Stimulated activated CD8-positive, alpha-beta memory T cell treated with anti-CD3 and anti-CD28 coated beads, Interleukin-4, amount 100 ng/mL, for 1 hour (primary cell): ENCODE measurements at places on chromosomes 2 and 18.

GRCh38 chr2:132751836-132752235 is 81.8 kb upstream of the LYPD1 start:
- no peak for DNase-seq

DNA sequence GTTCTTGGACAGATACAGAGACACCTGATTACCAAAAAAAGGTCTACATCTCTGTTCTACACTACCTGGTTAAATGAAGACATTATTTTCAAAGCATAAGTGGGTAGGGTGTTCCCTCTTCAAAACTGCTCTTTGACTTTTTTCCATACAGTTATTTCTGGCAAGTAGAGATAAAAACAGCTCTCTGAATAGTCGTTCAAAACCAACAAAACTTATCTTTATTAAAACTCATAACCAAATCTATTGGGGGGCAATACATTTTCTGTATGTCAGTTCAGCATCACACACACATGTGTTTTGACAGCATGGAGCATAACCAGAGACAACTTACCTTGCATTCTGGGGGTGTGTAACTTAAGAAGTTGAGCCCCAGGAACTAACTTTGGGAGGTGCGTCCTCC is 149.0 kb upstream of the EPC2 start:
- DNase-seq: no peak

- DNase-seq: no peak
Measured at GRCh38 chr2:60974652-60975051, 42.9 kb upstream of the PEX13 start.

DNA sequence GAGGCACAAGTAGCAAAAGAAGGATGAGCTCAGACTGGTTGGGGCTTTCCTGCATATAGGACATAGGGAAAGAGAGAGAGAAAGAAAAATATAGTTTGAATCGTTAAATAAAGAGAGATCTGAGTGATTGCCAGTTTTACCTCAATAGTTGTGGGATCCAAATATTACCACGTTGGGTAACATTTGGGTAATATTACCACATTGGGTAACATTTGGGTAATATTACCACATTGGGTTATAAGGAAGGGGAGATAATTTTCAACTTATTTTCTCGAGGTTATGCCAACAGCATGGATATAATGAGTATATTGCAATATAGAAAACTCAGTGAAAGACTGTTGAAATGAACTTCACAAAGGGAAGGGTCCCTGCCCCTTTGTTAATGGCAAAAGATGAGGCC is 20.7 kb downstream of the SP140 start:
- no peak for DNase-seq

DNA sequence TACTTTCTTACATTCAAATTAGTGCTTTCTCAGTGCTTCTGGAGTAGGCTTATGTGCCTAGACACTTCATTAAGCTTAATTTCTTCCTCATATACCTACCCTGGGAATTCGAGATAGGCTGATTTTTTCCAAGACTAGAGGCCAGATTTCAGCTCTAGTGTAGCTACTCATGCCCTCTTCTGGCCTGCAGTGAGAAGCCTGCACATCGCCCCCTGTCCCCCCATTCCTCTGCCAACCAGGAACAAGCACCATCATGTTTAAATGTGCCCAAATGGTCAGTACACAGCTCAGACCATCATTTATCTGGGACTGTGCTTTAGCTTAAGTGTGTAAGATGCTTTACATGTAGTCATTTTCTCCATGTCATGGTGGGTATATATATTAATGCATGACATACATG is 1218.8 kb upstream of the LRRTM1 start:
- DNase-seq: no peak

- no peak for DNase-seq
Measured at GRCh38 chr18:76842837-76843530, 20.6 kb downstream of the ZNF236 start.

- no peak for DNase-seq
Measured at GRCh38 chr2:101842471-101842870, 145.0 kb downstream of the MAP4K4 start.

DNA sequence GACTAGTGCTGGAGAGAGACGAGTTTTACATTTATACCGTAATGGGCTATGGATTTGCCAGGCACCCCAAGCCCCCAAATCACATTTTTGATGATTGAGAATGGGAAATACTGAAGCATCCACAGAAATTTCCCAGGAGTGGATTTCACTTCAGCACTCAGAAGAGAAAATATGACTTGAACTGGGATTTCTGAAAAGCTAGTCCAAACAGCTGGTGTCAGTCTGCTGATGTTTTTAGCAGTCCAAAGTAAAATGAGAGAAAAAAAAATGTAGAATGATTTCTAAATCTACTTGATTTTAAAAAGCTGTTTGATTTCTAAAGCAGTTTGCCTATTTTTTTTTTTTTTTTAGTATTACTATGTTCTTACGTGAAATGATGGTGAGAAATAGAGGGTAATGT is 105.0 kb downstream of the PLEKHM3 start:
- no peak for DNase-seq

DNA sequence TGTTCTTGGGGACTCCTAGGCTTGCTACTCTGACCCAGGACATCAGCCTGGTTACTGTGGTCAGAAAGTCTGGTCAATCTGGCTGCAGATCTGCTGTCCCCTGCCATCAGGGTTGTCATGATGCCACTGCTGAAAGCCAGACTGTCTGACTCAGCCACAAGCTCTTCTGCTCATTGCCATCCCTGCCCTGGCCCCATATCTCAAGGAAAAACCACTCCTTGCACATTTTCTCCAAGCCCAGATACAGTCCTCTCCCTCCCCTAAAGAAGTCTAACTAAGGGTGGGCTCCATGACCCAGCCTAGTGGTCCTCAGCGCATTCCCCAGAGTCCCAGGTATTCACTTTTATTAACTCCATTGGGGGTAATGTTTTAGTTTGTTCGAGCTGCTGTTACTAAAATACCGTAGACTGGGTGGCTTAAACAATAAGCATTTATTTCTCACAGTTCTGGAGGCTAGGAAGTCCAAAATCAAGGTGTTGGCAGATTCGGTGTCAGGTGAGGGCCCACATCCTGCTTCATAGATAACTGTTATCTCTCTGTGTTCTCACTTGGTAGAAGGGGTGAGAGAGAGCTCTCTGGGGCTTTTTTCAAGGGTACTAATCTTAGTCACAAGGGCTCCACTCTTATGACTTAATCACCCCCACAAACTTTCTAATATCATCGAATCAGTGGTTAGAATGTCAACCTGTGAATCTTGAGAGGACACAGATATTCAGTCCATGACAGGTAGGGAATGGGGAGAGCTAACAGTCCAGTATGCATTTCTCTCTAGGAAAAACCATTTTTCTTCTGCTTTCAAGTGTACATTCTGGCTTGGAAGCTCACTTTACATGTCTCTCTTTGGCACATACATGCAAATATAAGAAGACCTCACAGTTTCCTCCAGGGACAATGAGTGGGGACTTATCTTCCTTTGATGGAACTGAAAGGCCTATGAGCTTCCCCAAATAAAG is 94.8 kb upstream of the CXCR4 start:
- no peak for DNase-seq
